Right atrium auricular region (tissue), 2 donors: ENCODE measurements at places on chromosomes 4 and X. TPM values are rescaled to one million over a fixed set of nuclear protein-coding genes. Genes with fewer than 3 reads are reported as not detected.

The ARX gene
- not detected for total RNA-seq

The HMGN5 gene
- 1.2 TPM for total RNA-seq

The DGAT2L6 gene
- not detected for total RNA-seq

The PRKG2 gene
- 20.7 TPM for total RNA-seq

The CXorf38 gene
- 9.1 TPM for total RNA-seq

DNA sequence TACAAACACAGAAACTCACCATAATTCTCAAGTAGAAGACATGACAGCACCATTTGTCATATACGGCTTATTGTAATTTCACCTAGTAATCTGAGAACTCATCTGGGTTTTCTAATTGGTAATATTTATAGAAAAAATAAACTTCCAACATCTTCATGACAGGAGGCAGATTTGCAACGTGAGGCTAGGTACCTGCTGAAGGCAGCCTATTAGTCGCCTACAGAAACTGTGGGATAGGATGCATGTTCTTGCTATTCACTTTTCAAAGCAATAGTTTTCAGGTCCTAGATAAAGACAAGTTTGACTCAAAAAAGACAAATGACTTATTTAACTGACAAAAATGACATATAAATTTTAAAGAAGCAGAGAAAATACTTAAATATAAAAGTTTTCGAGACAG lies 2.9 kb downstream of the ZNF732 start:
- peaks cover 11% of the 10 kb centered on the region for H3K4me1 ChIP-seq
- H3K4me3 ChIP-seq: no peak overlapping the region
- DNase-seq: no peak

DNA sequence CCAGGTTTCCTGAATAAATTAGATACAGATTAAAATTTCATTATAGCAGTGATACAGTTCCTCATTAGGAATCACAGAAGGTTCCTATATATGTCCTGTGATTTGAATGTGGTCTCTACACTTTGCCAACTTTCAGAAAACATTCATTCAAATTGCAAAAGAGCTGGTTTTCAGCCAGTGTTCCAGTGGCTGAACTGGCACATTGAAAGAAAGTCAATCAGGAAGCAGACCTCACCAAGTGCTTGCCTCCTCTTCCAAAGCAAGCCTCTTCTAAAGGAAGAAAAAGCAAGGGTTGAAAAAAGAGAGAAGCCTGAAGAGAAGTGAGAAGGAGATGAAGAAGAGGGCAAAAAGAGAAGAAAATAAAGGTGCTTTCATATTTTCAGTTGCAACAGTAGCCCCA lies 12.7 kb downstream of the KLHL34 start:
- H3K4me3 ChIP-seq: no peak overlapping the region
- no peaks in the 10 kb centered on the region for H3K4me1 ChIP-seq
- H3K27me3 ChIP-seq: no peaks in the 10 kb centered on the region
- H3K27ac ChIP-seq: no peak overlapping the region

DNA sequence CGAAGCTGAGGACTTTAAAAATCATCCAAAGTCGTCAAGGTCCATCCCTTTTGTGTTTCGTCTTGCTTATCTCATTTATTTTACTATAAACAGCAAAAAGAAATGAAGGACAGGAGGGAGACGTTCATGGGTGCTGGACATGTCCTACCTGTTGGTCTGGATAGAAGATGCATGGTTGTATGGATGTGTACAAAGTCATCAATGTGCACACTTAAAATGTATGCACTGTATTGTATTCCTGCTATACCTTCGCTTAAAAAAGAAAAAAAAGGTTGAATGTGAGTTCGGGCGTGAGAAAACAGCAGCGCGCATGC lies 313 bp upstream of the BLOC1S4 start:
- H3K27me3 ChIP-seq: no peaks in the 10 kb centered on the region
- H3K4me3 ChIP-seq: peak overlapping the region; percentile 69
- H3K27ac ChIP-seq: peak overlapping the region; percentile 94
- no peaks in the 10 kb centered on the region for H3K36me3 ChIP-seq
- DNase-seq: no peak
- H3K4me1 ChIP-seq: peaks cover 31% of the 10 kb centered on the region

GRCh38 chr4:88159229-88159725 lies 838 bp upstream of the ABCG2 start:
- no peak overlapping the region for H3K27ac ChIP-seq
- no peaks in the 10 kb centered on the region for H3K27me3 ChIP-seq
- DNase-seq: no peak
- peak overlapping the region; percentile 64 for H3K4me3 ChIP-seq
- no peaks in the 10 kb centered on the region for H3K36me3 ChIP-seq

DNA sequence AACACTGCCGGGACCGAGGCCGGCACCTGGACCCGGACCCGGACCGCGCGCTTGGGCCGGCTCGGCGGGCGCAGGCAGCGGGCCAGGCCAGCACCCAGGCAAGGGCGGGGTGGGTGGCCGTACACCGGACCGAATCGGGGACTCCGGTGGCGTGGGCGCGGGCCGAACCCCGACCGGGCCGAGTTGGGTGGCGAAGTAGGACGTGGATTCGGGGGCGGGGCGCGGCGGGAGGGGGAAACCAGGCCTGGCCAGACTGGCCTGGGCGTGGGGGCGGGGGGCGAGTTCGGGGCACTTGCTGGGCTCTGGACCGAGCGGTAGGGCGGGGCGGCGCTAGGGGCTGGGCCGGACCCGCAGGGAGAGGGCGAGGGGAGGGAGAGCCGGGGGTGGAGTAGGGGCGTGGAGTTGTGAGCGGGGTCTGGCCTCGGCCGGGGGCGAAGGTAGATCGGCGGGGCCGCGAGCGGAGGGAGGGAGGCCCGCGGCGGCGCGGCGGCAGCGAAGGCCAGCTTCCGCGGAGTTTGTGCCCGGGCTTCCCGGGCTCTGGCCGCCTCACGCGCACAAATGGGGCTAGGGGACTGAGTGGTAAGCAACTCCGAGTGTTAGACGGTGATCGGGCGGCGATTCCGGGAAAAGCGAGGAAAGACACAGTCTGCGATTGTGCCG lies 1.8 kb upstream of the BCORL1 start:
- peak overlapping the region; percentile 59 for H3K4me3 ChIP-seq
- DNase-seq: no peak
- H3K36me3 ChIP-seq: no peaks in the 10 kb centered on the region
- H3K4me1 ChIP-seq: no peaks in the 10 kb centered on the region
- no peaks in the 10 kb centered on the region for H3K27me3 ChIP-seq

GRCh38 chr4:55851885-55852284 lies 1.6 kb upstream of the EXOC1 start:
- no peaks in the 10 kb centered on the region for H3K27me3 ChIP-seq
- no peak overlapping the region for H3K27ac ChIP-seq
- peaks cover 25% of the 10 kb centered on the region for H3K4me1 ChIP-seq
- no peak overlapping the region for H3K4me3 ChIP-seq
- no peak for DNase-seq

DNA sequence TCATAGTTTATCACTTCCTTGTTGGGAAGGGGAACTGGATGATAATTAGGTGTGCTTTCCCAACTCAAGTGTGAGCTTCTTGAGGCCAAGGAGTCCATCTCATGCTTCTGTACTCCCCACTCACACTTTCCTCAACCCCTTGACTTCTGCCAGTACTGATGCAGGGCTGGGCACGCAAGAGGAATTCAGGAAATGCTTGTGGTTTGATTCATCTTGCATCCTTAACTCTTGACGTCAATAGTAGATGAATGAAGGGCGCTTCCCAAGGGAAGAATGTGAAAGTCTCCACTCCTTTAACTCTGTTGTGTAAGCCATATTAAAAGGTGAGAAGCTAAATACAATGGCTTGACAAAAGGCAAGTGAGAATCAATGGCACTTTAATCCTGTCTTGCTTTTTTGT lies 101.8 kb downstream of the AGTR2 start:
- no peaks in the 10 kb centered on the region for H3K36me3 ChIP-seq
- H3K4me3 ChIP-seq: no peak overlapping the region
- no peaks in the 10 kb centered on the region for H3K4me1 ChIP-seq

DNA sequence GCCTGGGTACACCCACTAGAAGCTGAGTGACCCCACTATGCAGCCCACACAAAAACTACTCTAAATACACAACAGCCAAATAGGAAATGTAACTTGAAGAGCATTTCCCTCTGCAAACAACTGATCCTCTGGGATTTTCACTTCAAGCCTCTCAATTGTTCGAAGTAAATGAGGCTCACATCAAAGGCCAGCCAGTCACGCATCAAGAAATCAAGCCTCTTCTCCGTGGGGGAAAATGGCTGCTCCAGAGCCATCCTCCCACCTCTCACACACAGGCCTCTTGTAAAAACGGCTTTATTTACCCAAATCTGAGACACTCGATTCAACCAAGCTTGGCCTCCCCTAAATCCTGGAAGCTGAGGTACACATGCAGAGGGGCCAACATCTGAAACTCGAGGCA lies 14.3 kb downstream of the PCDH19 start:
- H3K4me1 ChIP-seq: no peaks in the 10 kb centered on the region
- H3K27me3 ChIP-seq: no peaks in the 10 kb centered on the region
- H3K36me3 ChIP-seq: no peaks in the 10 kb centered on the region
- no peak overlapping the region for H3K27ac ChIP-seq

- no peaks in the 10 kb centered on the region for H3K27me3 ChIP-seq
- no peak overlapping the region for H3K27ac ChIP-seq
- H3K4me1 ChIP-seq: no peaks in the 10 kb centered on the region
- H3K36me3 ChIP-seq: no peaks in the 10 kb centered on the region
- no peak overlapping the region for H3K4me3 ChIP-seq
These were observed 134.1 kb downstream of the KLHL34 start for GRCh38 chrX:21524008-21524407.

GRCh38 chr4:19557161-19557560 lies 694.5 kb upstream of the SLIT2 start:
- H3K4me3 ChIP-seq: no peak overlapping the region
- no peaks in the 10 kb centered on the region for H3K4me1 ChIP-seq
- H3K36me3 ChIP-seq: no peaks in the 10 kb centered on the region
- no peak for DNase-seq
- H3K27me3 ChIP-seq: no peaks in the 10 kb centered on the region

GRCh38 chr4:75025431-75025830 lies 92.5 kb downstream of the PARM1 start:
- DNase-seq: no peak
- no peaks in the 10 kb centered on the region for H3K27me3 ChIP-seq
- H3K4me1 ChIP-seq: peaks cover 9% of the 10 kb centered on the region
- no peak overlapping the region for H3K4me3 ChIP-seq
- no peak overlapping the region for H3K27ac ChIP-seq

DNA sequence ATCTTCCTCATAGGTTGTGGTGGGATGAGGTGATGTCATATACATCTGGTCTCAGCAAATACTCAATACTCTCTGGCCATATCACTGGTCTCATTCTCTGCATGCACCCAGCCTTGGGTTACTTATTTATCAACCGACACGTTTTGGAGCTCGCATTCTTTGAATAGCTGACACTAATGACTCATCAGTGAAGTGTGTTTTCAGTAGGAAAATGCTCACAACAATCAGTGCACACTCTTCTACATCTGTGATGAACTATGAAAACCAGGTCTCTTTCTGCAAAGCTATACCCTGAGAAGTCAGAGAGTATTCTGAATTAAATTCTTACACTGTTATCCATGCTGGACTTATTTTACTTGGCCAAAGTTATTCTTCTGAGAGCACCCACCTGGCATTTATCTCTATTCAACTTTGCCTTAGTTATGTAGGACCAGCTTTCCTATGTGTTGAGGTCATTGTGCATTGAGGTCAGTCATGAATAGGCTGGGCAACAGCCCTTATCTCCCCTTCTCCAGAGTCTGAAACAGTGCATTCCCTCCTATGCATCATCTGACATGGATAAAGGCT lies 58.7 kb upstream of the DHX15 start:
- no peak for DNase-seq
- no peaks in the 10 kb centered on the region for H3K4me1 ChIP-seq
- no peak overlapping the region for H3K4me3 ChIP-seq
- H3K27ac ChIP-seq: no peak overlapping the region

DNA sequence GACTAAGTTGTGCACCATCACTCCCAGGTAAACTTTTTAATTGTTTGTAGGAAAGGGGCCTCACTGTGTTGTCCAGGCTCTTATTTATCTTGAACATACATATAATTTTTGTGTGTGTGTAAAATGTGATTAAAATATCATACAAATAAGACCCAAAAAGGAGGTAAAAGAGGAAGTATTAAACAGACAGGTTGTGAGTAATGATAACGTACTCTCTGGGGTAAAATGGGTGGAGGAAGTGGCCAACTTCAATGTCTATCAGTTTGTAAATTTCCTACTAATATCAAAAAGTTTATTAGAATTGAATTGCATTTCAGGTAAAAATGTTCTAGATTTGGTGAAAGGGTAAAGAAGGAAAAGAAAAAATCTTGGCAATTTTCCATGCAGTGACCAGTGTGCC lies 48.8 kb downstream of the SULT1E1 start:
- no peaks in the 10 kb centered on the region for H3K4me1 ChIP-seq
- H3K27ac ChIP-seq: no peak overlapping the region
- DNase-seq: no peak
- H3K36me3 ChIP-seq: no peaks in the 10 kb centered on the region
- no peaks in the 10 kb centered on the region for H3K27me3 ChIP-seq
- H3K4me3 ChIP-seq: no peak overlapping the region

GRCh38 chr4:101818362-101818761 lies 27.8 kb downstream of the BANK1 start:
- no peak overlapping the region for H3K4me3 ChIP-seq
- H3K27me3 ChIP-seq: no peaks in the 10 kb centered on the region
- no peaks in the 10 kb centered on the region for H3K36me3 ChIP-seq
- no peak overlapping the region for H3K27ac ChIP-seq
- H3K4me1 ChIP-seq: no peaks in the 10 kb centered on the region
- no peak for DNase-seq
